ENCODE measurements at places on chromosomes 12 and 14.
A peak's percentile ranks its signal among the peaks of the same experiment; 100 is the strongest.

- no peak for DNase-seq
Observed at GRCh38 chr12:5246196-5246595, 185.7 kb upstream of the NTF3 start.

DNA sequence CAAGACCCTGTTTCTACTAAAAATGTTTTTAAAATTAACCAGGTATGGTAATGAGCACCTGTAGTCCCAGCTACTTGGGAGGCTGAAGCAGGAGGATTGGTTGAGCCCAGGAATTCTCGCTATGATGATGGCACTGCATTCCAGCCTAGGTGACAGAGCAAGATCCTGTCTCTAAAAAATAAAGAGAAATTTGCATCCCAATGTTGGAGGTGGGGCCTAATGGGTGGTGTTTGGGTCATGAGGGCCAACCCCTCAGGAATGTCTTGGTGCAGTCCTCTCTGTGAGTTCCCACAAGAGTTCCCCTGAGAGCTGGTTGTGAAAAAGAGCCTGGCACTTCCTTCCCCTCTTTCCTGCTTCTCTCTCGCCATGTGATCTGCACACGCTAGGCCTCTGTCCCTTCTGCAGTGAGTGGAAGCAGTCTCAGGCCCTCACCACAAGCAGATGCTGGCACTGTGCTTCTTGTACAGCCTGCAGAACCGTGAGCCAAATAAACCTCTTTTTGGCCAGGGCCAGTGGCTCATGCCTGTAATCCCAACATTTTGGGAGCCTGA, 11.3 kb downstream of the ACOT6 start:
- DNase-seq = no peak

DNA sequence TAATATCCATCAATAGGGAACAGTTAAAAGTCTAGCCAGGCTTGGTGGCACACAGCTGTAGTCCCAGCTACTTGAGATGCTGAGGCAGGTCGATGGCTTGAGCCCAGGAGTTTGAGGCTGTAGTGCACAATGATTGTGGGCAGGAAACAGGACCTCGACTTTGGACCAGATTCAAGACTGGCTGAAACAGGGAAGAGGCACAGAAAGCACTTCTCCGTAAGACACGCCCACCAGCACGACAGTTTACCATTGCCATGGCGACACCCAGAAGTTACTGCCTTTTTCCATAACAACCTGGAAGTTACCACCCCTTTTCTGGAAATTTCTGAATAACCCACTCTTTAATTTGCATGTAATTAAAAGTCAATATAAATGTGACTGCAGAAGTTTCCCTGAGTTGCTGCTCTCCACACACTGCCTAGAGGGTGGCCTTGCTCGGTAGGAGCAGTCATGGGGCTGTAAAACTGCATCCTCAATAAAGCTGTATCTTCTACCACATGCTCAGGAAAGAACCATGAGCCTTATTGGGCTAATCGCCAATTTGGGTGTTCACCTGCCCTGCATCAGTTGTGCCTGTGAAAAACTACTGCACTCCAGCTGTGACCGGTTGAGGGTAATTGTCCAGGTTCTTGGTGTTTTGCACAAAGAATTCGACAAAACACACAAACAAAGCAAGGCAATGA, 4.6 kb upstream of the LRRC23 start:
- no peak for DNase-seq

DNA sequence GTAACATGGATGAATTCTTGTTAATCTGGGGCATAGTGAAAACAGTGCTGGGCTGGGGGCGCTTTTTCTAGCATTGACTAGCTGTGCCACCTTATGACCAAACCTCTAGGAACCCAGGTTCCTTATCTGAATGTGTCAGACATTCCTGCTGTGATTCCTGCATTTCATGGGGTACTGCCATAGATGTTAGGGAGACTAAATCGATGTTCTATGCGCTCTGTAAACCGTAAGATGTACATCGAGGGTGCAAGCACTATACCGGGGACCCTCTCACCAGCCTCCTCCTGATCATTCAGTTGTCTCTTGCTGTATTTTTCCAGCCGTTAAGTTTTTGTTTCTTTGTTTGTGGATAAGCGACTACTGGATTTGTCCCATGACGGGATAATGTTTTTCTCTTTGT, 170.9 kb upstream of the PARP11 start:
- no peak for DNase-seq

DNA sequence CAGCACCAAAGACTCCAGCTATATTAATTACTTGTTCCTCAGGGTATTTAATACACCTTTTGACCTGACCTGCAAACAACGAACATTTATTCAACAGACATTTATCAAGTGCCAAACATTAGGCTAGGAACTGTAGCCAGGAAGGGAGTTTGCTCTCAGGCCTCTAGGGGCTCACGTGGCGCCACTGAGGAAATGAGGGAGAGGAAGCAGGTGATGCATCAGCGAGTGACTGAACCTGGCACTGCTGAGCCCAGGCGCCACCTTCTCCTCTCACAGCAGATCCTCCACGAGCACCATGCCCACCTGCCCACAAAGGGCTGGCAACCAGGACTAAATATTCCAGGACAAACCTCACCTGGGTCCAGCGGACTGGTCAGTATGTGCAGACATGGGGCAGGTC, 50.2 kb downstream of the SETD3 start:
- no peak for DNase-seq

GRCh38 chr12:5783289-5783920, 161.7 kb downstream of the ANO2 start:
- DNase-seq = no peak

DNA sequence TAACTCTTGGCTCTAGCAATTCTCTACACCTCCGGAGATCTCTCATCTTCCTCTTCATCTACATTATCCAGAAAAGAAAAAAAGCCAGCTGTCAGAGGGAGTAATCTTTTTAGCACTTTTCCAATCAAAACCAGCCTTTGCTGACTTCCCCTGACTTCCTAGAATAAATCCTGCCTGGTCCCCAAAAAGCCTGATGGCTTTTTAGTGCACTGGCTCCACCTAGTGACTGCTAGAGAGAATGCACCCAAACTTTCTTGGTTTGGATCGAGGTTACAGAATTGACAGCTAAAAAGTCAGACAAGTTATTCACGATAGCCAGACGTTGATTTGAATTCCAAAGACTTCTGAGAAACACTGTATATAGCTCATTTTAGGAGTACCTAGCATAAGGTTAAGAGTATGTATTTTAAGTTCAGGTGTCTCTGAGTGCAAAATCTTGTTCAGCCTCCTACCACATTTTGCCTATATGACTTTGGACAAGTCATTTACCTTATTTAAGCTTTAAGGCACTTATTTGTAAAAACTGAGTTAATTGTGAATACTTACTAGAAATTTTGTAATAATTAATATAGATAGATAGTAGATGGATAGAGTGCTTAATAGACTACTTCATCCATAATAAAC, 185.7 kb upstream of the GRIN2B start:
- DNase-seq = peak; percentile 41

GRCh38 chr14:71804992-71805391, 127.2 kb upstream of the RGS6 start:
- DNase-seq = no peak

DNA sequence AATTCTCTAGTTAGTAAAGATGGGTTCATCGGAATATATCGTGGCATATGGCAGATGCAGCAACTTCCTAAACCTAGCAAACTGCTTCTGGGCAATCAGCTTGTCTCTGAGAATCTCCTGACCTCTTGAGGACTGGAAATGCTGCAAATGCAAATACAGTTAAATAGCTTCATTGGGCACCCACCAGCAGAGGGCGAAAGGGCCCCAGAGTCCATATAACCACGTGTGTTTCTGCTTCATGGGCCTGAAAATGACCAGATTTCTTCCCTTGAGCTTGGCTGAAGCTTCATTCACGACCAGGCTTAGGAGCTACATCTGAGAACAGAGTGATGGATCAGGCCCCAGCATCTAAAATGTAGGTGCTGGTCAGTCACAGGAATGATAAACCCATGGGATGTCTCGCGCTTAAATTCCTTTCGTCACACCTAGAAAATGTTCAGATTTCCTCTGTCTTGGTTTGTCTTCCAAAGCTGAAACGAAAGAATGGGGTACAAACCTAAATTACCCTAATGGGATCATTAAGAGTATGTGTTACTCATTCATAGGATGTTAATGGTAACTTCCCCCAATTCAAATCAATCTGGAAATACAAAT, 1482.5 kb upstream of the TMEM132C start:
- DNase-seq = peak; percentile 34

DNA sequence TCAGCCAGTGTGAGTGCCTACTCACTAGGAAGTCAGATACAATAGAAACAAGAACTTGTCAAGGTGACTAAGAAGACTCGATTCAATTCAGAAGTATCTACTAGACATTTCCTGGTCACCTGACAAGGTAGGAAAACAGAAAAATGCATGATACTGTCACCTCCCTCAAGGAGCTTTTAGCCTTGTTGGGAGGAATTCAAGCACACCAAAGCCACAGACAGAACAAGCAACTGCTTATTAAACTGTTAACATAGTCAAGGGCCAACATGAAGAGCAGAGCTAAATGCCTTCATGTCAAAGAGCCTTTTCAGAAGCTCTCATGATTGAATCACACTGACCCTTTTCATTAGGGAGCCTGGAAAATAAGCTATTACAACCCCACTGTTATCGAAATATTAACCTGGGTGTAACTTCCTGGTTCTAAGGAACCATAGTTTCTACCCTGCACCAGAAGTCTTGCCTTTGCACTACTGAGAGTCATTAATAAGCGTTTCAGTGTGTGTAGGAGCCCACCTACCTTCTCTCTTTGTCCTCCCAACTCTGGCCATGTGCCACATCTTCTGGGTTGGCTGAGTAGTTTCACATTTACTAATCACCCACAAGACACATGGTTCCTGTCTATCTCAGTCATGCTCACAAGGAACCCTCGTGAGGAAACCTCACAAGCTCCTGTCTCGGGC, 31.0 kb upstream of the LGALS3 start:
- DNase-seq = no peak

GRCh38 chr12:113049976-113050742, 6.4 kb upstream of the DTX1 start:
- DNase-seq = no peak

GRCh38 chr14:98731701-98732100, 540.3 kb downstream of the BCL11B start:
- no peak for DNase-seq

- DNase-seq = no peak
Observed at GRCh38 chr14:96614481-96614881, 112.3 kb downstream of the PAPOLA start.

DNA sequence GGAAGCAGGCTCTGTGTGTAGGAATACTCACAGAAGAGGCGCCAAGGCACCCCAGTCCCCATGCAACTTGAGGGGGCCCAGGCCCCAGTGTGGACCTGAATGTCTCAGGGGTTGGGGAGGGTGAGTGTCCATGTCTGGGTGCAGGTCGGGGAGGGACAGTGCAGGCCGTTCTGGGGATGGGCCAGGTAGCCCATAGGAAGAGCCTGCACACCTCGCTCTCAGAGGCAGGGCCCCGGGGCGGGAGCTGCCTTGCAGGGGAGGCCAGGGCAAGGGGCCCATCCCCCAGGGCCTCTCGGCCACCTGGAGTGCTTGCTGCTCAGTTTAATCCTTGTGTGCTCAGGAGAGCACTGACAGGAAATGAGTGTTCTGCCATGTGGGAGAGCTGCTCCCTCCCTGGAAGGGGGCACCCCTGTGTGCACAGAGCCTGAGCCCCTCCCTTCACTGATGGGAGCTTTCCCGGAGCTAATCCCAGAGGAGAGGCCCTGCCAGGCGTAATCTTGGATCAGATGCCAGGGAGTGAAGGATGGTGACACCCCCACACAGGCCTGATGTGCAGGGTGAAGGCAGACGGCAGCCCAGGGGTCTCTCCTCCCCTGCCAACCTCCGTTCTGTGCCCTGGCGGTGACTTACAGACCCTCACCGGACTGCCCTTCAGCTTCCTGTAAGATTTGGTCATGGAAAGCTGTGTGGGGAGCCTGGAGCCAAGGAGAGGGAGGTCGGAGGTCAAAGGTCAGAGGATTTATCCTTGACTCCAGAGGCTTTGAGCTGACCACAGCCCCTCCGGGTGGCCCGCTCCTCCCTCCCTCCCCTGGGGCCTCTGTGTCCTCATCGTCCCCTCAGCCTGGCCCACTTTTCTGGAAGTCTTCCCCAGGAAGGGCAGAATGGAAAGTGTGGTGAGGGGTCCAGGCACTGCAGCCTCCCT, 24.4 kb upstream of the FBRSL1 start:
- DNase-seq = no peak

DNA sequence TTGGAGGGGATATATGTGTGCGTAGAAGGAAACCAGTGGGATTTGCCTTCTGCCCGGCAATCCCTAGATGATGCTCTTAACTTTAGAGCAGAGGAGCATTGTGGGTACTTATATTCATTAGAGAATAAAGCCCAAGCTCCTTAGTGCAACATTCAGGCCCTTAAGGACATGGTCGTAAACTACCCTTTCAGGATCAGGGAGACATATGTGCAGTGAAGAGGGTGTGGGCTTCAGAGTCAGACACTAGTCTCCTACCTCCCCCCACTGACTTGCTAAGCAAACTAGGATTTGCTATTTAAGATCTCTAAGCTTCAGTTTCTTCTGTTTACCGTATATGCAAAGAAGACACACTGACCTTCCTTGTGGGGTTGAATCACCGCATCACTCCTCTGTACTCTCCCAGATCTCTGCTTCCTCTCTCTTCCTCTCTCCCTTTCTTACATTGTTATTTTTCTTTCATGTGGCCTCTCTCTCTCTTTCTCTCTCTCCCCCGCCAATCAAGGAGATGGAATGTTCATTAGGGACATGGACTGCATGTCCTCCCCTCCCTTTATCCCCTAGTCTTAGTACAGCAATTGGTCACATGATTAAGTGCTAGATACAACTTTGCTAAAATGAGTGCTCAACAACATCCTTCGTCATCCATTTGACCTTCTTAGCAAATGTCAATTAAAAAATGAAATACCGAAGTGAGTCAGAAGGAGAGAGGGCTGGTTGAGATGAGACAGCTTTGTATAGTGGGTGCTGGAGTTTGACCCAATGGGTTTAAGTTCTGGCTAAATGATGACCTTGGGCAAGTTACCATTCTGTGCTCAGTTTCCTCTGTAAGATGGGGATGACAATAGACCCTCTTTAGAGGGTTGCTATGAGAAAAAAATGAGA, 91.7 kb downstream of the TMX1 start:
- DNase-seq = no peak

DNA sequence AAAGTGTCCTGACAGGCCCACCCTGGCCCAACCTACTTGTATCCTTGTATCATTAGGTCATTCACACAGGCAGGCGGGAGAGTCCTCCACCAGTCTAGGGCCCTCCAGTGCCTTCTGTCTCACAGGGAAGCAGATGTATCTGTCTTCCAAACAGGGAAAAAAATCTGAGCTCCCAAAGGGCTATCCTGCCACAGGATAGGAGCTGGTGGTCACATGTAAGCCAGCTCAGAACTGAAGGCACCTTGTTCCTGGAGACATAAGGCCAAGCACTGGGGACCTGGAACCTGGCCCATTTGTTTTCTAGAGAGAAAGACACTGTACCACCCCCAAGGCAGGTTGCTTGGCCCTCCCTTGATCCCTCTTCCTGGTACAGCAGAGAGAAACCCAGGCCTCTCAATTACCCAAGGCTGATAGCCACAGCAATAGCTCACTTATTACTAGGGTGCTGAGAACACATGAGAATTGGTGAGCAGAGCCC, 19.4 kb upstream of the PLEKHH1 start:
- DNase-seq = no peak

GRCh38 chr14:39218171-39218769, 15.4 kb upstream of the MIA2 start:
- no peak for DNase-seq
